Frontal cortex (tissue), 4 donors: ENCODE measurements at places on chromosomes 11 and 22.

DNA sequence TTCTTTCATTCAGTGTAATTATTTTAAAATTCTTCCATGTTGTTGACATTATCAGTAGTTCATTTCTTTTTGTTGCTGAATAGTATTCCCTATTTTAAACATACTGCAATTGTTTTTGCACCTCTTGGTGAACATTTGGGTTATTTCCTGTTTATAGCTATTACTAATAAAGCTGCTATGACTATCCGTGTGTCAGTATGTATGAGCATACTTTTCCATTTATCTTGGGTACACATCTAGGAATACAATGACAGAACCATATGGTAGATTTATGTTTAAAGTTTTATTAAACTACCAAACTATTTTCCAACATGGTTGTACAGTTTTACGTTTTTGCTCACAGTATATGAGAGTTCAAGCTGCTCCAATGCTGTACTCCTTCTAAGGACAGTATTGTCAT, 22.0 kb upstream of the FIBIN start:
- no peak for DNase-seq

GRCh38 chr11:10499874-10500601, 40.9 kb downstream of the RNF141 start:
- no peak for DNase-seq

DNA sequence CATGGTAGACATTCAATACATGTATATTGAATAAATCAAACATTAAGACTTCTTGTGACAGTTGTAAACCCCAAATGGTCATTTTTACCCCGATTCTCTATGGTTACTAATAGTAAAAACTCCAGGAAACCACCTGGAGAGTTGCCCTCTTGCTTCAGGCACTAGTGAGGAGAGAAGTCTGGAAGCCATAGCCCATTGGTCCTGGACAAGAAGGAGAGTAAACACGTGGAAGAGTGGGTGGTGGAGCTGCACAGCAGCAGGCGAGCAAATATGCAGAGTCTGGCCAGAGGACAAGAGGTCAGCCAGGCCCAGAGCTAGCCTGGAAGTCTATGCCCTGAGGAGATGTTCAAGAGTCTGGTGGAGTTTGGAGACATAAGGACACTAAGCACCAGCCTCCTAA, 17.7 kb downstream of the DCHS1 start:
- no peak for DNase-seq

- DNase-seq = no peak
Observed at GRCh38 chr11:95968585-95968984, 44.7 kb upstream of the MTMR2 start.

DNA sequence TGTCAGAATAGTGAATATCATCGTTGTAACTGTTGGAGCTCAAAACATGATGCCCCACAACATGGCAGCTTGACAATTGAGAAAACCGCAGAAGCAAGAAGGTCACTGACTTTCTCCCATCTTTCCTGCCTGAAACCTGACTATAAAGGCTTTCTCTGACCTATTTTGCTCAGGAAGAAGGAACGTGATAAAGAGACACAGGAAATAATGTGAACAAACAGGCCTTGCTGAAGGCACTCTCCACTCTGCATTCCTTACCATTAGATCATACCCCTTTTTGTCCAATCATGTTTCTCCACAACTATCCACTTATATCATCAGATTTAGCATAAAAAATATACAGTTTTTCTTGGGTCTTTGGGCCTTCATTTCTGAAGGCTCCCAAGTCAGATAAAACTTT, 916.8 kb downstream of the METTL15 start:
- DNase-seq = no peak

DNA sequence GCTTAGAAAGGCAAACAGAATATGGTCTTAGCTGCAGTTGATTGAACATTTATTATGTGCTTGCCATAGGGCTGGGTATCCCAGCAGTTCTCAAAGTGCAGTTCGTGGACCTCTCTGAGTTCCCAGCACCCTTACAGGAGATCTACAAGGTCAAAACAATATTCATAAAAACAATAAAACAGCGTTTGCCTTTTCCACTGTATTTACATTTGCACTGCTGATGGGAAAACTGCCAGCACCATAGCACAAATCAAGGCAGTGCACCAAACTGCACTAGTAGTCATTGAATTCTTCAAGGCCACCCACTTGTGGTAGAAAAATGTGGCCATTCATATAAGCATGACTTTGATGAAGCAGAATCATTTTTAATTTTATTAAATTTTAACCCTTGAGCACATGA, 128.1 kb downstream of the CCDC34 start:
- no peak for DNase-seq

DNA sequence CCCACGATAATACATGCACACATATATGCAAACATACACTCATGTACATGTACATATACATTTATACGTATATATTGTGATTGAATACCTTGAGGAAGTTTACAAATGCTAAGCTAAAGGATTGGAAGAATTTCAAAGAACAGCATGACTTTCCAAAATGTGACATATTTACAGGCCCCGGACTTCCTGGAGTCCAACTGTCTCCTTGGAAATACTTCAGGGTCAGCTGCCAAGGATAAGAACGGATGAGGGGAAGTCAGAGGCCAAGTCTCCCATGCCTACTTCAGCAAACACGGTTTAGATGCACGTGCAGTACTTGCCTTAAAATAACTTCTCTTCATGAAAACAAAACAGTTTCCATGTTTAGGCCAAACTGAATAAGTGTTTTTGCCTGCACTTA, 213.6 kb downstream of the DYNC2H1 start:
- DNase-seq = no peak

GRCh38 chr11:67006029-67006884, 16.7 kb upstream of the SYT12 start:
- DNase-seq = no peak

- no peak for DNase-seq
Observed at GRCh38 chr11:84788220-84788619, 838.9 kb downstream of the DLG2 start.

DNA sequence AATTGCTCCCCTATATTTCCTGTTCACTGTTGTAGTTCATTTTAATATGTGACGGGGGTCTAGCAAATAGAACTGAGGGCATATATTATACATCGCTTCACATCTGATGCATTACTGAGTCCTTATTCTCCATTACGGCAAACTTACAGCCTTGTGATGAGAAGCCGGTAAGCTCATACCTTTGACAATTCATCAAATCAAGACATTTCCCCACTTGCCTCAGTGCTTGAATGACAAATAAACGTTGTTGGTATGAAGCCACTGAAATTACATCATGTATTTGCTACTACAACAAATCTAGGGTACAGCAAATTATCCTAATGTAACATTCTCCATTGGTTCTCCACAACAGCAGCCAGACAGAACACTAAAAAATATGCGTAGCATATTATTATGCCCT, 1999.8 kb downstream of the LRRC4C start:
- no peak for DNase-seq

DNA sequence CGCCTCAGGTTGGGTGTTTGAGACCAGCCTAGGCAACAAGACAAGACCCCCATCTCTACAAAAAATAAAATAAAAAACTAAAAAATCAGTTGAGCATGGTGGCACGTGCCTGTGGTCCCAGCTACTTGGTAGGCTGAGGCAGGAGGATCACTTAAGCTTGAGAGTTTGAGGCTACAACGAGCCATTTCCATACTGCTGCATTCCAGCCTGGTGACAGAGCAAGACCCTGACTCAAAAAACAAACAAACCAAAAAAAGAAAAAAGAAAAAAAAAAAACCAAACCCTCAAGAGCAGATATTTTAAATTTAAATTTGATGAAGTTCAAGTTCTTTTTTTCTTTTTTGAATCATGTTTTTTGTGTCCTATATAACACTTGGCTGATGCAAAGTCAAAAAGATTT, 7.2 kb upstream of the CCDC83 start:
- no peak for DNase-seq

- DNase-seq = no peak
Observed at GRCh38 chr11:3626250-3626960, 15.4 kb downstream of the ART5 start.

- DNase-seq = no peak
Observed at GRCh38 chr11:128902515-128903066, 11.4 kb downstream of the KCNJ5 start.

- DNase-seq = no peak
Observed at GRCh38 chr11:69442807-69443137, 38.7 kb upstream of the LINC01488 start.

DNA sequence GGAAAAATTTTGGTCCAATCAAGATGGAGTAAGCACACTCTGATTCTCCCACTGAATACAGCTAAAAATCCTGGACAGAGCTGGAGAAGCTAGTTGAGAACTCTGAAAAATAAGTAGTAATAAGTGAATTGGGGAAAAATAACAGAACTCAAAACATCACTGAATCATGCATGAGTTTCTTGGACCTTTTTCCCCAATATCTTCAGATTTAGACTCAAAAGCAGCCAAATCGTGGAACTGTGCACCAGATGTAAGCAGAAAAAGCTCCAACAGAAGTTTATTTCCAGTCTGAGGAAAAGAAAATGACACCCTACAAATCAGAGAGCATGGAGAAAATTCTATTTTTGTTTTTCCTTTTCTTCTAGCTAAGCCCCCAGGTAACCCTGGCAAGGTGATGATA, 279.7 kb upstream of the CTSC start:
- DNase-seq = no peak

DNA sequence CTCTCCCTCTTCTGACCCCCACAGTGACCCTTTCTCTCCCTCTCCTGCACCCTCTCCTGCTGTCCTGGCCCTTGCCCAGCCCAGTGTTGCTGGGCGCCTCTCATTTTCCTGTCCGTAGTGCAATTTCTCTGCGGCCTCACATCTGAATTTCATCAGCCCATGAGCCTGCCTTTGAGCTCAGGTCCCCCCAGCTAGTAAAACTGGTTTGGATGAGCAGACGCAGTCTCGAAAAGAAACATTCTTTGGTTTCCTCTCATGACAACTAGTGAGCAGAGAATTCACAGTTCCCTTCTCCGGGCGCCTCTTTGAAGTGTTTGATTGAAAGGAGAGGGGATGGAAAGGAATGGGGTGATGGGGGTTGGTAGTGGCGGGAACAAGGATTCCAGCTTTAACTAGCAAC, 126.0 kb upstream of the CADM1 start:
- DNase-seq = no peak

- DNase-seq = no peak
Observed at GRCh38 chr11:46264030-46264429, 13.4 kb upstream of the CREB3L1 start.
